MCF 10A (cell line): ENCODE measurements at places on chromosomes 6 and 20.

- DNase-seq: no peak
These were observed 14.2 kb upstream of the FOXQ1 start for GRCh38 chr6:1297746-1298145.

DNA sequence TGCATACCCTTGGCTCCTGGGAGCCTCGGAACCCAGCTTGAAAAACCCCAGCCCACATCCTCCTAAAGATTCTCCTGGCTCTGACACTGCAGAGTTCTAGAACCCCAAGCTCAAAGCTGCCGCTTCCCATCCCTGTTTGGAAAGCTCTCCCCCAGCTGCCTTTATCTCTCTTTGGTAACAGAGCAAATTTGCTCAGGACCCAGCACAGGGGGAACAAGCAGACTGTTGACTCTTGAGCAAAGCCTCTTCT, 38.9 kb downstream of the HNF4A start:
- DNase-seq: no peak

GRCh38 chr6:3869632-3870527, 20.7 kb downstream of the FAM50B start:
- DNase-seq: no peak

- no peak for DNase-seq
These were observed 21.1 kb upstream of the MTHFD1L start for GRCh38 chr6:150844371-150844770.

DNA sequence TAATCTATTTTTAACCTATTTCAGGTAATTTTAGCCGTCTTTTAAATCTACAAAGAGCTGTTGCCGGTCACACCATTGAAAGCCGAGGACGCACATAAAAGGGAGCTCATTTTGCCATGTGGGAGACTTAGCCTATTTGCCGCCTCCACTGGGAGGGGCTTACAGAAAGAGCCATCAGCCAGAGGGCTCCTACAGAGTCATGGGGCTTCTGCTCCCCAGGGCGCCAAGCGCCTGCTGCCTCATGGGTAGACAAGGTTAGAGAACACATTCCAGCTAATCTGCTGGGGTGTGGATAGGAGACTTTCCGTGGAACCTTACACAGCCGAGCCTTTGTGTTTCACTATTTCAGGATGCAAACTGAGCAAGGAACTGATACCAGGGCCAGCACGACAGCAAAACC, 12.6 kb downstream of the PCMTD2 start:
- no peak for DNase-seq

DNA sequence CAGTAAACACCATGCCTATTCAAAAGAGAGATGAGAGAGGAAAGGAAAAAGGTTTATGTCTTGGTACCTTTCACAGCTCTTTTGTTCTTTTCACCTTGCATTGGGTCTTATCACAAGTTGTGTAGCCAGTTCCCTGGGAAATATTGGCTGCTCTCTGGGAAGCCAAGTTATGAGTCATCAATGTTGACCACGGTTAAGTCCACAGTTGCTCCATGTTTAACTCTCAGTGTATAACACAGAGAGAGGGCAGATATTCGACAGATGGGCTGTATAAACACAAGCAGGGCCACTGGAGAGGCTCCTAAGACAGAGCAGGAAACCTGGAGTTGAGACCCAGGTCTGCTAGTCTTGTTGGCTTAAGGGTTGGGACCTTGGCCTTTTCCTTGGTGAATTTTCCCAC, 718.6 kb downstream of the QKI start:
- peak; percentile 48 for DNase-seq

DNA sequence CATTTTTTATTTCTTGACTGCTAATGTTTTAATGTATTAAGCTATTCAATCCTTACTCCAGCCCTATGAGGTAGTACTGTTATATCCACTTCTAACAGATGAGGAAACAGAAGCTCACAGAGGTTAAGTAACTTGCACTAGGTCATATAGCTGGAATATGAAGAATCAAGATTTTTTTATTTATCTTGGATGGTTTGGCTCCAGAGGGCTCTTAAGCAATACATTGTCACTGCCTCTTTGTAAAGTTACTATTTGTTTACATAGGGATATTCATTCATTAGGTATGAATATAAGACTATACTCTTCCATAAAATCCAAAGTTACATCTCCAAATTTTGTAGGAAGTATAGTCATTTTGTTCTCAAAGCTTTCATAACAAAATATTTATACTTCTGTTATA, 113.8 kb downstream of the LAMP5 start:
- DNase-seq: peak; percentile 42

DNA sequence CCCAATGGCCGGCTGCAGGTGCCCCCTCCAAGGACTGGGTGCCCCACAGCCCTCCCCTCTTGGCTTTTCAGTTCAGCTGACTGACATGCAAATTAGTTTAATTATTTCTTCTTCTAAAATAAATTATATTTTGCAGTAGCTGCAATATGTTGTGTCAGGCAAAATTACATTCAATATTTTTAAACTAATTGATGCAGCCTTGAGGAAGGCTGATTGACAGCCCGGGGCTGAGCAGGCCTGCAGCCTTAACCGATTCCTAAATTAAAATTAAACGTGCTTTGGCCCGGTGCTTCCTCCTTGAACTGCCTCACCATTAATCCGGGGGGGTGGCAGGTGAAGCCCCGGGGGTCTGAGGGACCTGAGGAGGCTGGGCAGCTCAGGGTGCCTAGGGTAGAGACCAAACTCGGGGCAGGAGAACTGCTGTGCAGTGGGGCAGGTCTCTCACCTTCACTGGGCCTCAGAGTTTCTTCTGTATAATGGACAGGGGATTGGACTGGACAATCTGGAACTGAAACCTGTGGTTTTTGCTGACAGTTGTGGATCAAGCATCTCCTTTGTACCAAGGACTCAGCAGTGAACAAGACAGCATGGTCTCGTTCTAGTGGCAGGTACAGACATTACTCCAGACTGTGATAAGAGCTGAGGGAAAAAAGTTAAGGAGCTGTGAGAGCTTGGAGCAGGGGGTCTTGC, 72.5 kb downstream of the CD40 start:
- no peak for DNase-seq

GRCh38 chr6:29506446-29507067, 18.8 kb upstream of the MAS1L start:
- no peak for DNase-seq

- no peak for DNase-seq
These were observed 55.5 kb downstream of the TCP11 start for GRCh38 chr6:35085359-35086281.

GRCh38 chr20:1171461-1172093, 13.2 kb downstream of the TMEM74B start:
- DNase-seq: peak; percentile 49

GRCh38 chr6:70706491-70707123, 38.9 kb downstream of the SMAP1 start:
- peak; percentile 61 for DNase-seq

GRCh38 chr20:6152777-6153176, 29.9 kb upstream of the FERMT1 start:
- no peak for DNase-seq

GRCh38 chr6:42519779-42520178, 44.0 kb upstream of the UBR2 start:
- no peak for DNase-seq

DNA sequence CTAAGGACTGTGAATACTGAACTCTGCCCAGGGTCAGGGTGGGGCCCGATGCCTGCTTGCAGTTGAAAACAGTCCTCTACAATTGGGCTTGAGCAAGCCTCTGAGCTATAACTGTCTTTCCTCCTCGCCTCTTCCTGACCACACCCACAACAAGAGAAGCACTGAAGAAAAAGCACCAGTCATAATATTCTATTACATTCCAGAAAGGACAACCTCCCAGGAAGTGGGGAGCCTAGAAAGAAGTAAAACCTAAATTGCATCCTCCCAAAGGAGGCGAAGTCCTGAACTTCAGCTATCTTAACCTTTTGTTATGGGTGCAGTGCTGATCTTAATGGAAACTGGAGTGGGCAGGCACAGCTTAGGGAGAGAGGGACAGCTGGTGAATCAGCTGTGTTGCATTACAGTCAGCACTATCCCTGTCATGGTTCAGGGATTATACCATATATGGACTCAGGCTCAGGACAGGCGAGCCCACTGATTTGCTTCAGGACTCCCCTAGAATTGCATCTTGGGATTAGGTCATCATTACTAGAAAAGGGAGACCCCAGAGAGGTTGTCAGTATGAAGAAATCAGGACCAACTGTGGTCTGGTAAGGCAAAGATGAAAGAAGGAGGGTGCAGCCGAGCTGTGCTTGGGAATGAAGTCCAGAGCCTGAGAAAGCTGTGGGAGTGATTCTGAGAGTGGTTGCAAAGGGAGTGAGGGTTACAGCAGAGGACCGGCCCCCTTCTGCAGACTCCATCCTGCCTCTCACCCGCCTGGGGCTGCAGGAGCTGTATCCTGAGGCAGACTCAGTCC, 18.3 kb upstream of the TRAM2 start:
- peak; percentile 63 for DNase-seq

GRCh38 chr20:49724408-49725223, 10.9 kb upstream of the B4GALT5 start:
- DNase-seq: no peak

GRCh38 chr20:9809271-9809670, 29.6 kb downstream of the PAK5 start:
- DNase-seq: no peak

DNA sequence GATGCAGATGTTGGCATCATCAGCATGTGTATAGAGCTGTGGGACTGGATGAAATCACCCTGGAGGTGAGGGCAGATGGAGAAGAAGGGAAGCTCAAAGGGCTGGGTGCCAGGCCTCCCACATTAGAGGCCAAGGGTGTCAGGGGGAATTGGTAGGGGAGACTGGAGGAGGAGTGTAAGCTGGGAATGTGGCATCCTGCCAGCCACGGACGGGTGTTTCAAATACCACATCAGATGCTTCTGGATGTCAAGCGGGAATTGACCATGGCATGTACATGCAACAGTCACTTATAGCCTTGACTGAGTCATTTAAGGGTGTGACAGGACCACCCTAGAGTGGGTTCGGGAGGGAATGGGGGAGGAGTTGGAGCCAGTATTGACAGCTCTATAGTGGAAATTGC, 9.6 kb downstream of the ERGIC3 start:
- no peak for DNase-seq

DNA sequence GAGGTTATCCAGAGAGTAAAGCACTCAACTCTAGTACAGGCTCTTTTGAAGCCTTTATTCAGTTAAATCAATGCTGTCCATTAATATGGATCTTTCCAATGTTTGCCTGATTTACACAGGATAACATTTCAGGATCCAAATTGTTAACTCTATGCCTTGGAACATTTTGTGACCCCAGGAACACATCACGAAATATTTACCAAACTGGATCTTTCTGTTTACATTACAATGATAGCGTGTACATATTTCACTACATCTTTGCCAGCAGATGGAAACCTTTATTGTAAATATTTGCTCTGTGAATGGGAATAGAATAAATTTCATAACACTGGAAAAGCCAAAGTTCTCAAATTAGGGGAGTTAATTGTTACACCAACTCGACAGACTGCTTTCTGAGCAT, 23.5 kb downstream of the BPIFA2 start:
- no peak for DNase-seq

GRCh38 chr20:32968478-32969241, 35.6 kb downstream of the SUN5 start:
- no peak for DNase-seq
